ENCODE measurements at places on chromosomes 4 and X.

DNA sequence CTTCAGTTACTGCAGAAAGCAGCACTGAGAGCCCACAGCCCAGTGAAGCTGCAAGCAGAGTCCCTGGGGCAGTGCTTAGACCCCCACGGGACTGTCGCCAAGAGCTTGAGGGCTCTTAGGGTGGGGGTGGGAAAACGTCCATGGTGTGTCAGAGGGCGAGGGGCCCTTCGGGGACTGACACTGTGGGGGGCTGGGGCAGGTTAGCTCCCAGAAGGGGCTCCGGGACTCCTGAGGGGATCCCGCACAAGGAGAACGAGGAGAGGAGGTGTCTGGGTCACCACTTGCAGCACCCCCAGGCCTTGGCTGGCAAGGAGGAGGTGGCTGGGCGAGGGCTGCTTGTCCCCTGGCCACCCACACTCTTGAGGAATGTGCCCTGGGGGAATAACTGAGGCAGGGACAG, 20.8 kb downstream of the NAT8L start:
- no peak for DNase-seq

DNA sequence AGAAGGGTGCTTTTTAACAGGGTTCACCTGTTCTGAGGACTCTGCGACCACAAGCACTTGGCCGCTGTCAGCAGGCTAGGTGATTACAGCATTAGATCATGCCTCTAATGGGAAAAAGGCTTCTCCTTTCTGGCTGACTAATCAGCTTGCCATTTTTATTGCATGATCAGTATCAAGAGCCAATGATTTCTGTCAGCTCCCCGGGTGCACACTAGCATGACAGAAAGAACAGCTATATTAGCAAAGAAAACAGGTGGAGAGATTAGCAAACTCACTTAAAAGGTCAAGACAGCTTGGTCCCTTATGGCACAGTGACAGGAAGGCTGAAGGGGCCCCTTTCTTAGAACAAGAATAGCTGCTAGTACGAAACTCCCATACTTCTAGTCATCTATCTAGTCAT, 170.0 kb downstream of the SMIM20 start:
- peak; percentile 54 for DNase-seq

DNA sequence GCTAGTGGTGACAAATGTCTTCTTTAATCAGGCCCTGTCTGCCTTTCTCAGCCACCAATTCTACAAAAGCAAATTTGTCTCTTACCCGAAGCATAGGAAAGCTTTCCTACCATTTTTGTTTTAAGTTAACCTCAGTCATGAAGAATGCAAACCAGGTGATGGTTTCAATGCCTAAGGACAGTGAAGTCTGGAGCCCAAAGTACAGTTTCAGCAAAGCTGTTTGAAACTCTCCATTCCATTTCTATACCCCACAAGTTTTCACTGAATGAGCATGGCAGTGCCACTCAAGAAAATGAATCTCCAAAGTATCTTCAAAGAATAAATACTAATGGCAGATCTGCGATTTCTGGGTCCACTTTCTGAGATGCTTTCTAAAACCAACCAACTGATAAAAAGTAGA, 23.9 kb downstream of the SRD5A3 start:
- no peak for DNase-seq

DNA sequence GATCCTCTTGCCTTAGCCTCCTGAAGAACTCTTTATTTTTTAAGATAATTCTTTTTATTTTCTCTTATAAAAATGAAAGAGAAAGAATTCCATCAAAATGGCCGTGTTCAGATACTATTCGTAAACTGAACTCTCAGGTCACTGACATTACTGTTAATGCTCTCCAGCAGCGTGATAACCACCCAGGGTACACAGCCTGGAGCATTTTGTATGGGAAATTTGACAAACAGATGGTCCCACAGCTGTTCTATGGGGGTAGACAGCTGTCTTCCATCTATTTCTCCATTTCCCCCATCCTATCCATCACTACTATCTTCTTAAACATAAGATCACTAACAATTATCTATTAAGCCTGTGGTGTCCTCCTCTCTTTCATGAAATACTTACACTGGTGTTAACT, 47.8 kb downstream of the SYNPO2 start:
- DNase-seq = no peak

- DNase-seq = no peak
These were observed 24.8 kb upstream of the ADRA2C start for GRCh38 chr4:3741217-3742011.

DNA sequence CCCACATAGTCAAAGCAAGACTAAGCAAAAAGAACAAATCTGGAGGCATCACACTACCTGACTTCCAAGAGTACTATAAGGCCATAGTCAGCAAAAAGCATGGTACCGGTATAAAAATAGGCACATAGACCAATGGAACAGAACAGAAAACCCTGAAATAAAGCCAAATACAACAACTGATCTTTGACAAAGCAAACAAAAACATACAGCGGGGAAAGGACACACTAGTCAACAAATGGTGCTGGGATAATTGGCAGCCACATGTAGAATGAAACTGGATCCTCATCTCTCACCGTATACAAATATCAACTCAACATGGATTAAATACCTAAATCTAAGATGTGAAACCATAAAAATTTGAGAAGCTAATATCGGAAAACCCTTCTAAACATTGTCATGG, 819.3 kb upstream of the FRG1 start:
- no peak for DNase-seq

DNA sequence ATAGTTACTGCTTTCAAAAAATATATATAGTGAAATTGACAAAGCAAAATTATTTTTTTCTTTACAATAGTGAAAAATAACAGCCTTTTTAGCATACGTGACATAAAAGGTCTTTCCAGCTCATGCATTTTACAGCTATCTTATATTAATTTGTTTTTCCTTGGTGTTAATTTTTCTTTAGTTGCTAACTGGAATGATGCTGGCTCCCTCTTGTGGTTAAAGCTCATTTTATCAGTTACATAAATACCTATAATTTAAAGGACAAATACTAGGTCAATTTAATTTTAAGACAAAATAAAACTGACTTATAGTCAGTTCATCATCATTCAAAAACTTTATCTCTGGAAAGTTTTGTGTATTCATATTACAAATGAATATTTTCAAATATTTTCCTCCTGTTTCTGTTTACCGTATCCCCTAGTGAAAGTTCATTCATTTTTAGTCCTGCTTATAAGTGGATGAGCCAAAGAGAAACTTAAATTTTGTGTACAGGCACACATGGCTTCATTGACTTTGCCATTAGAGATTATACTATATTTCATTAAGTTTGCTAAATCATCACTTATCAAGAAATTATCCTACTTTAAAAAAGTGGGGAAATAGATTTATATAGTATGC, 9.9 kb upstream of the ANAPC4 start:
- DNase-seq = peak; percentile 44

DNA sequence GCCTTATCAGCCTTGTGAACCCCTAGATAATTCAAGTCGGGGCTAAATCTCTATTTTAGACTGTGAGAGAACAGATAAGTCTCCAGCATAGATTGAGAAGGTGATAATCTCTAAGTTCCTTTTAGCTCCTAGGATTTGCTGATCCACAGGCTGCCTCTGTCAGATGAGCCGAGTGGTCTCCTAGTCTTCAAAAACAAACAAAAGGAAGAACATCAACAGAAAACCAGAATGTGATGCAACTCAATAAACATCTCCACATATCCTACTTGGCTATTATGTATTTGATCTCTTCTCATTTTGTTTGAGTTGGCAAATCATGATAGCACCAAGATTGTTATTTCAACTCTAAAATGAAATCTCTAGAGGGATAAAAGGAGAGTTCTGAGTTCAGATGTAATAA, 88.4 kb upstream of the SLC7A11 start:
- no peak for DNase-seq

DNA sequence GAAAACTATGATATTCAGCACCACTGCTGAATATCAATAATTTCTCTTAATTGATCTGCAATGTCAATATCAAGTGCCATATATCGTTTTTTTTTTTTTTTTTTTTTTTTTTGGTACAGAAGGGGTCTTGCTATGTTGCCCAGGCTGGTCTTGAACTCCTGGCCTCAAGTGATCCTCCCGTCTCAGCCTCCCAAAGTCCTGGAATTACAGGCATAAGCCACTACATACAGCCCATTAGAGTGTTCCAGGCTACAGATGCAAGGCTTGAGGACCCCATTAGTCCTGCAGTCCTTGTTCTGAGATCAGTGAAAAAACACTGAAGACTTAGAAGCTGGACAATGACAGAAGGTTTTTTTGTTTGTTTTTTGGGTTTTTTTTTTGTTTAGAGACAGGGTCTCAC, 48.3 kb downstream of the PPP3CA start:
- no peak for DNase-seq

DNA sequence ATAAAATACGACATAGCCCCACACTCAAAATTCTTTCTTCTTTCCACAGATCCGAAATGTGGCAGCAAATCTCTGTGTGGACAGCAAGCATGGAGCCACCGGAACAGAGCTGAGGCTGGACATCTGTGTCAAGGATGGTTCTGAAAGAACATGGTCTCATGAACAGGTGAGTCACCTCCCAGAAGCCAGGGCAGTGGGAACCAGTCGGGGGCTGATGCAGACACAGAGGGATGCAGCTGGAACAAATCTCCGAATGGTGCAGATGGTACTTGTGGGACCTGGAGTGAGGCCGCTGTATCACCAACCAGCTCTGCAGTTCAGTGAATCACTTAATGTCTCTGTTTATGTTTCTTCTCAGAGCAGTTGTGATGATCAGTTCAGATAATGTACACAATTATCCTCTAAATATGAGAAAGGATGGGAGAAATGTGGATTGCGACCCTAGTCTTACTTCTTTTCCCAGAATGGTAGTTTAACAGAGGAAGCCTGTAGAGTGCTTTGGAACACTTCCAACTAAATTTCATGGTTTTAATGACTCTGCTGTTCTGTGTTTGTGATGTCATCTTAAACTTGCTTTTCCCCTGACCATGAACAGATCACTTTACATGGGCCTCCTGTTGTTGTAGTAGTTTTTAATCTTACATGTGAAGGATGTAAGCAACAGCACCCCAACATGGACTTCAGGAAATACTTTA, 159.3 kb upstream of the GALNT7 start:
- DNase-seq = no peak

DNA sequence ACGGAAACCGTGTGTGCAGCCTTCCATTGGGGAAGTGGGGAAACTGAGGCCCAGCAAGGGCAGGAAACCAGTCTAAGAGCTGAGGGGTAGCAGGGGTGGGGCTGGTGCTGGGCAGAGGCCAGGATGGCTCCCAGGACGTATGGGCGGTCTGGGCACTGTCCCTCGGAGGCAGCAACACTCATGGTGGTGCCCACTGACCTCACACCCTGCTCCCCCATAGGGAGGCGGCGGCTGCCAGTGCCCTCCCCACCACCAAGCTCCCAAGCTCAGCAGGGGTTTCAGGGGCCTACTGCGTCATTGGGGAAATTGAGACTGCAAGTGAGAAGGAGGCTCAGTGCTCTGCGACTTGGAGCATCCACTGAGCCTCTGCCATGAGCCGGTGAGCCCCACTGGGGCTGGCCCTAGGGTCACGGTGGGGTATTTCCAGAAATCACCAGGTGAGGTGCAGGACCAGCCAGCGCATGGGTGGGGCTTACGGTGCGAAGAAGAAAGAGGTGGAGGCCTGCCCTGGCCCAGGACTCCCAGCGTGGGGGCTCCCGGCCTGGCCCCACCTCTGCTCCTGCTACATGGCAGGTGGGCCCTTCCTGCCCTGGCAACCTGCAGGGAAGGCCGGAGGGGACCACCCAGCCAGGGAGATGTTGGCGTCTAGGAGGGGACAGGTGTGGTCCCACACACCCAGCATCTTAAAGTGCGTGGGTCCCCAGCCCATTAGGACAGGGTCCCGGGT, 915 bp downstream of the MSANTD1 start:
- DNase-seq = no peak
